GM19239 (cell line): ENCODE measurements at places on chromosomes 1 and 21.

DNA sequence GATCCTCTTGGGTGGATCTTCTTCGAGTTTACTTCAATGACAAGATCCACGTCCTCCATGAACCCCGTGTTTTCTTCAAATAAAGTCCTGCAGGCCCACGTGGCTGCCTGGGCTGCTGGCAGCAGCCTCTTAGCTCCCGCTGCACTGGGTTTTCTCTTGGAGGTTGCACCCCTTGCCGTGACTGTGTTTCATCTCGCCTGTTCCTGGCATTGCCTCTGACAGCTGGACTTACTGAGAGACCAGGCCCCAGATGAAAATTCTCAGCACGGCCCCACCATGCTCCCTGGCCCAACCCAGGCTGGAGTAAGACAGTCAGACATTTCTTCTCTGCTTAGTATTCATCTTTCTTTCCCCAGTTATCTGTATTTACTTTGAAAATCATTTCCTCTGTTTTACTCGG is 274.8 kb upstream of the RUNX1 start:
- no peak for DNase-seq

- no peak for DNase-seq
Observed at GRCh38 chr1:6221210-6221784, 14.5 kb downstream of the ICMT start.

GRCh38 chr1:17887661-17888371 is 132.7 kb downstream of the ACTL8 start:
- DNase-seq = no peak

- no peak for DNase-seq
Observed at GRCh38 chr1:155919801-155920200, 8.7 kb upstream of the RIT1 start.

DNA sequence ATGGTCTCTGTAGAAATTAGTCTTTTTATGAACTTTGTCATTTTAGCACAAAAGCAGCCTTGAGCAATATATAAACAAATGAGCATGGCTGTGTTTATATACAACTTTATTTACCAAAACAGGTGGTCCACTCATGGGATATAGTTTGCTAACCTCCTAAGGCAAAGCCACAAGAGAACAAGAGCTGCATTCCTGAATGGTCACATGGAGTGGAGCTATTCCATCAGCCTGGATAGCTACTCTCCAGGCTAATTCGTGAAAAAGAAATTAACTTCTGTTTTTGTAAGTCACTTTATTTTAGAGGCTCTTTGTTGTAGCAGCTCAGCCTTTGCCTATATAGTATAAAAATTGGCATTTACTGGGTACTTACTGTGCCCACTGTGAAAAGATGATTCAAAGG is 163.3 kb upstream of the FAM78B start:
- DNase-seq = no peak

GRCh38 chr1:226939438-226940028 is 561 bp upstream of the COQ8A start:
- peak; percentile 46 for DNase-seq

GRCh38 chr1:218473522-218473921 is 128.4 kb downstream of the TGFB2 start:
- DNase-seq = no peak

DNA sequence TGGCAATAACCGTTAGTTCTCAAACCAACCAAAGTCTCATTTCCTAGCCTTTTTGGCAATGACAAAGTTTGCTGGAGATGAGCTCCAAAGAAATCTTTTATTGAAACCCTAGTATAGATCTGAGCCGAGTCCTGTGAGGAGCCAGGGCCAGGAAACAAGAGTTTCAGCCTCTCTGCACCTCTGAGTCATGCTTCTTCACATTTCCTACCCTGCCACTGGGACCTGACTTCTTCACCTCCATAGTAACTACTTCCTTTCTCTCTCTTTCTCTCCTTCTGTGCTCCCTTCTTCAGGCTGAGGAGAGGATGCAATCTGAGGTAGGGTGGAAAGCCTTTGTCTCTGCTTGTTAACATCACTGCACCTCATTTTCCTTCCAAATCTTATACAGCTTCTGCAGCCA is 38.7 kb upstream of the IPO9 start:
- DNase-seq = no peak

DNA sequence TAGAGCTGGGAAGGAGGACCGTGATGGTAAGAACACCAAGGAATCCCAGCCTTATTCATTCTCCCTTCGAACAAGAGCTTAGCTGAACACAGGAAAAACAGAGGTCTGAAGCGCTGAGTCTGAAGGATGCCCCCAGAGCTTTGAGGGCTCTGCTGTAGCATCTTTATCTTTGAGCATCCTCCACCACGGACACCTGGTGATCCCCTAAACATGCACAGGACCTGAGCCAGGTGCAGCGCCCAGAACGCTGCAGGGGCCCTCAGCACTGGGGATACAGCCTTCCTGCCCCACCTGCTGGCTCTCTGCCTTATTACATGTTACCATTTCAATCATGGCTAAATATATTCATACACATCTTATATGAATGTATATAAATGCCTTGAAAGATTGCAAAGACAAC is 7.7 kb upstream of the GPATCH4 start:
- no peak for DNase-seq

DNA sequence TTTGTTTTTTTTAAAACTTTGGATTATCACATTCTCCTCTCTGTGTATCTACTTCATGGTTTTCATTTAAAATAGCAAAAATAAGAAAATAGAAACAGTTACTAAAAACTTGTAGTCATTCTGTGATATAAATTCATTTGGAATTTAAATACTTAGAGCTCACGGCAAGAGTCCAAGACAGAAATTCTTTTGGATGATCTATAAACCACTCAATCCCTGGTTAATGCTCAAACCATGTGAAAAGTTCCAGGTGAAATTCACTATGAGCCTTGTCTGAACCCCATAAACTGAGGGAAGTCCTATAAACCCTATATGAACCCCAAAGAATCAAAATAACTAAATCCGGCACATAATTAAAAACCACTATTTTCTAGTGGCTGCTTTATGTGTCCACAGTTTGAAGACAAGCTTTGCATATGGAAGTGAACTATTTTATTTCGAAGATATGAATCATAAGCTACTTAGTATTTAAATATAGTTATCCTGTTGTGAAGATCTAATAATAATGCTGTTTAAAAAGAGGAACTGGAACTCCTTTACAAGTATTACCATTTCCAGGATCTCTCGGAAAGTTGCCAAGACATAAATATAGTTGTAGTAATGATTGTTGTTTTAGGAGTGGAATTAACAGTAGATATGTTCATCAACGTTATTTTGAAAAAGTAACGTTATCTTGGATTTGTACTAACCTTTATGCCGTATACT is 163.5 kb downstream of the NFIA start:
- DNase-seq = no peak

DNA sequence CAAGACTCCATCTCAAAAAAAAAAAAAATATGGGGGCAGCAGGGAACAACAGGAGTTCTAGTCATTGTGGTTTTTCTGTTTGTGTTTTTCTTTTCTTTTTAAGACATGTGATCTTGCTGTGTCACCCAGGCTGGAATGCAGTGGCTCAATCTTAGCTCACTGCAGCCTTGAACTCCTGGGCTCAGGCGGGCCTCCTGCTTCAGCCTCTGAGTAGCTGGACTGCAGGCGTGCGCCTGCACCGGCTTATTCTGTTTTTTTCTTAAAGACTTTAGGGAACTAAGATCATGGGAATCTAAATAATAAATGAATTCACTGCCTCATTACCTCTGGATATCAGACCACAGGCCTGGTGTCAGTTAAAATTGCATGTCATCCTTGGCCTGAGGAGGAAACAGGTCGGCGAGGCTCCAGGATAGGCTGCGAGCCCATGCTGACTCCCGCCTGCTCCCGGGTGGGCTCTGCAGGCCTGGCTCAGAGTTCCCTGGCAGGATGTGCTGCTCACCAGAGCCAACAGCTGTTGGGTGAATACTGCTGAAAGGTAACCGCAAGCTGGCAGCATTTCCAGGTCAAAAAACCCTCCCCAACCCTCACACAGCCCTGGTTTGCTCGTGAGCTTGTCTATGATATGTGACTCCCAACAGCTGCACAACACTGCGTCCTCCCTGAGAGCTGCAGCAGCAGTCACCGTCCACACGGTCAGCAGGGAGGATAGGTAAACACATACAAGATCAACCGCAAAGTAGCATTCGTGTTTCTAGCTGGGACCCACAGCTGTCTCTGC is 58.1 kb downstream of the SCCPDH start:
- DNase-seq = no peak

DNA sequence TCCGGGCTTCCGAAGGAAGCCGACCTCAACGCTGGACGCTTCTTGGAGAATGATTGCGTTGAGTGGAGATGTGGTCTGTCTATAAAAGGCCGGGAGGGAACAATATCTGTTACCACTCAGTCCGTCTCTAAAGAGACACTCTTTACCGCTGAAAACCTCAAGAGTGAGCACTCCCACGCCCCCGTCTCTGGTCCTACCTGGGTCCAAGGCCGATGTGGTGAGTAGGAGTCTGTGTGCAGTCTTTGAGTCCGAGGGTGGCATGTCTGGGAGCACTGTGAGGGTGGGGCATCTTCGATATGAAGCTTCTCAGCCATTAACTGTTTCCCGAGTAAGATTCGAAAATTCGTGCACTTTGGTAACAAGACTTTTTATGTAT is 576 bp downstream of the ZFP69 start:
- DNase-seq = no peak

GRCh38 chr1:15951341-15952153 is 24.4 kb downstream of the ZBTB17 start:
- DNase-seq = no peak

DNA sequence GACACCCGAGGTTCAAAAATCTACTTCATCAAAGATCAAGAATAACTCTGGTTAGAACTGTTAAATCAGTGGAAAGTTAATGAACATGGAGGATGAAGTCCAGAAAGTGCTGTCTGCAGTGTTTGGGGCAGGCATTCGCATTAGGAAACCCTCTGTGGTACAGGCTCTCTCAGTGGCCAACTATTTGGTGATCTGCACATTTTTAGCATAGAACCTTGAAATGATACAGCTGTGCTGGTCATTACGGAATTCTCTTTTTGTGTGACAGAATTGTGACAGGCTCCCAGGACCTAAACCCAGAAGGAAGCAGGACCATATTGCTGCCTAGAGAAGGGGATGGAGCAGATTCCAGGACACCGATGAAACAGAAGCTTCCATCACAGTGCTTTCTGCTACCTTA is 89.0 kb downstream of the SLC45A1 start:
- no peak for DNase-seq

DNA sequence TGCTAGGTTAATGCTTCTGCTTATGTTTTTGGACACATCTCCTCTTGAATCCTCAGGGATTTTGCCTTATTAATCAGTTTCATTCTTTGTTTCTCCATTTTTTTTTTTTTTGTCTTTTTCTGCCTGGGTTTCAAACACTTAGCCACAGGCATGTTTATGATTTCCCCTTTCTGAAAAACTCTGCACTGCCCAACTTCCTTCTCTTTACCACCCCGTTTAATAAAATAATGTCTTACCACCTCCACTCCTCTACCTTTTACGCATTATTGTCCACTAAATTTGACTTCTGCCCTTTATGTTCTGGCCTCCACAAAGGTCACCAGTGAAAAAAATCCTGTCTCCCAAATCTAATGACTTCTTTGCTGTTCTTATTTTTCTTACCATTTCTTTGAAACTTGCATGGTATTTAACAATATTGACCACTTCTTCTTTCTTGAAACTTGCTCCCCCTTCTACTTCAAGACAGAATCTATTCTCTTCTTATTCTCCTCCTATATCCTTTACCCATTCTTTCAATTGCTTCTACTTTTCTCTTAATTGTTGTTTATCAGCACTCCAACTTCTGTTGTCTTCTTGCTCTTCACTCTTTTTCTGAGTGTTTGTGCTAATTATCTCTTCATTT is 150.3 kb downstream of the TNFSF18 start:
- no peak for DNase-seq

DNA sequence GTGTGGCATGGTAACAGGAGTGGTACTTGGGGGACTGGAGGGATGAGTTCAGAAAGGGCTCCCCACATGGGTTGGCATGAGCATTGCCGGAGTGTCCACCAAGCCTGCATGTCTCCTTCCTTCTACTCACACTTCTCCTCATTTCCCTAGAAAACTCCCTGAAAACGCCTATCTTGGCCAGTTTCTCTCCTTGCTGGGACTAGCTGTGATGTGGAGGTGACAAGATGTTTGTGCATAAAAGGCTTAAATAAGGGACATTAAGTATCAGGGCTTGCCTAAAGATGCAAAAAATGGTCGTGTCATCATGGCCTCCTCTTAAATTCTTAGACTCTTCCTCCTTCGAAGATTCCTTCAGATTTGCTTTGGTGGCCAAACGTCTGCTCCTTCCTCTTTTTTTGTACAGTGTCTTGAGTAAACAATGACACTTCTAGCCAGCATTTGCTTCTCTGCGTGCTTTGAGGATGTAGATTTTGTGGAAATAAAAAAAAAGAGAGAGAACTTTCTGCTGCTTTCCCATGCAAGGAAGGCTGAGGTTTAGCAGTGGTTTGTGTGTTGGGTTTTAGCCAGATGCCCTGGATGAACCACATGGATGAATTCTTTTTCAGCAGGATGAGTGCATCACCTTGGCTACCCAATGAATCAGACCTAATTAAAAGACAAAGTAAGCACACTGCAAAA is 239.1 kb upstream of the IRF2BP2 start:
- DNase-seq = no peak

DNA sequence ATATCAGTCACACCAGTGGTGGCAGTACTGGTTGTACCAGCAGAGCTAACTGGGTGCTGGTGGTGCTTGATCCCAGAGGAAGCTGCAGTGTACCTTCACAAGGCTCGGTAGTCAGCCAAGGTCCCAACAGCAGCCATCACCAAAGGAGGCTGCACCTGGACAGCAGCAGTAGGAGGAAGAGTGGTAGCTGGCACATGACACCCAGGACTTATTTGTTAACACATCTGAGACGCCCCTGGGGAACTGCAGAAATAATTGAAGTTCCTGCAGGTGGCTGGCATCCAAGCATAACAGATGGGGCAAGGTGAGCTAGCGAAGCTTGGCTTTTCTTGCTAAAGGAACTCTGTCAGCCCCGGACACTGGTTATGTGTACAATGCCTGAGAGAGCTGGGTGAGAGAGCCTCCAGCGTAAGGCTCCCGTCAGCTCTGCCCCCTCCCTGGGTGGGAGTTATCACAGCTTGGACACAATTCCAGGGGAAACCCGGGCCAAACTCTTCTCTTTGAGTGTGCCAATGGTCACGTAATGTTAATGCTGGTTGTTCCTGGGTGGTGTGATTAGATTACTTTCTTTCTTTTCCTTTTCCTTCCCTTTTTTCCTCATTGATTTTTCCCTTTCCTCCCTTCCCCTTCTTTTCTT is 29.1 kb upstream of the PARP1 start:
- DNase-seq = no peak

- no peak for DNase-seq
Observed at GRCh38 chr1:178020968-178021640, 51.2 kb upstream of the SEC16B start.

- no peak for DNase-seq
Observed at GRCh38 chr1:28441674-28442073, 64.2 kb upstream of the RCC1 start.

- no peak for DNase-seq
Observed at GRCh38 chr1:63746129-63746864, 27.5 kb upstream of the ROR1 start.

DNA sequence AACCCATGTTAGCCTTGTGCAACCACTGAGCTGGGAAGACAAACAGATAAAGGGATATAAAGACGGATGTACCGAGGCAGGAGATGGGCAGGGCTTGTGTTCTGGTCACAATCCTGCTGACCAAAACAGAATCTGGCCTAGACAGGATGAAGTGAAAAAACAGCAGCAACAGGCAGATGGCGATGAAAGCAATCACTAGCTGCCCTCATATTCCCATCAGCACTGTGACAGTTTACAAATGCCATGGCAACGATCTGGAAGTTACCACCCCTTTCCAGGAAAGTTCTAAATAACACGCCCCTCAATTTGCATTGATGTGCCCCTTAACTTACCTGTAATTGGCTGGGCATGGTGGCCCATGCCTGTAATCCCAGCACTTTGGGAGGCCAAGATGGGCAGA is 40.6 kb upstream of the CD46 start:
- no peak for DNase-seq
